ENCODE measurements at places on chromosomes 16 and 17. TPM values are rescaled to one million over a fixed set of nuclear protein-coding genes. Genes with fewer than 3 reads are reported as not detected.
A peak's percentile ranks its signal among the peaks of the same experiment; 100 is the strongest.

DNA sequence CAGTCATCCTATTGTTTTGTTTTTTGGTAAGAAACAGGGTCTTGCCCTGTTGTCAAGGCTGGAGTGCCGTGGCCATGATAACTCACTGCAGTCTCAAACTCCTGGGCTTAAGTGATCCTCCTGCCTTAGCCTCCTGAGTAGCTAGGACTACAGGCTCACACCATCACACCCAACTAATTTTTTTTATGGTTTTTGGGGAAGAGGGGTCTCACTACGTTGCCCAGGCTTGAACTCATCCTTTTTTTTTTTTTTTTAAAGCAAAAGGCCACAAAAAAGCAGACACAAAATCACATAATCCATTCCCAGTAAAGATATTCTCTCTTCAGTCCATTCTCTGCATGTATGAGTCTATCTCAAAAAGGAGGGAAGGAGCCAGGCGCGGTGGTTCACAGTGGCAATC, 5.5 kb downstream of the SPAG9 start:
- DNase-seq = no peak

DNA sequence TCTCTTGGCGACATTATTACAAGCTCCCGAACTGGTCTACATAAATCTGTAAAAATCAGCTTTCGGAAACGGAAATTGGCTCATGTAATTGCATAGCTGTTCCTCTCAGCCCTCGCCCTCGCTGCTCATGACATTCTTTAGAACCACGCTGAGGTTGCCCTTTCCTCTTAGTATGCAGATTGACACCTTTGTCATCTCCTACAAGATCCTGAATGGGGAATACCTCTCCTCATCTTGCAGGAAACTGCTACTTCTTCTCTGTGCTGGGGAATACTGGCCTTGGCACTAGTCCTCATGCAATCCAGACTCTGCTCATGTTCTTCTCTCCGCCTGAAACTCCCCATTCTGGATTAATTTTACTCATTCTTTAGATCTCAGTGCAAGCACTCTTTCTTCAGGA, 22.2 kb upstream of the CDH8 start:
- no peak for DNase-seq

DNA sequence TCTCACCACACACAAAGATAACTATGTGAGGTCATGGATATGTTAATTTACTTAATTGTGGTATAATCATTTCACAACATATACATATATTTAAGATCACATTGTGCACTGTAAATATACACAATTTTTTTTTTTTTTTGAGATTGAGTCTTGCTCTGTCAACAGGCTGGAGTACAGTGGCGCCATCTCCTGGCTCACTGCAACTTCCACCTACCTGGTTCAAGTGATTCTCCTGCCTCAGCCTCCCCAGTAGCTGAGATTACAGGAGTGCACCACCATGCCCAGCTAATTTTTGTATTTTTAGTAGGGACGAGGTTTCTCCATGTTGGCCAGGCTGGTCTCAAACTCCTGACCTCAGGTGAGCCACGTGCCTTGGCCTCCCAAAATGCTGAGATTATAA, 11.5 kb upstream of the PRSS54 start:
- DNase-seq = peak; percentile 55

Gene PALB2
- total RNA-seq = 27.8 TPM

Measured in CD8-positive, alpha-beta memory T cell (primary cell).